ENCODE measurements at places on chromosomes 3 and 15.
A peak's percentile ranks its signal among the peaks of the same experiment; 100 is the strongest.

DNA sequence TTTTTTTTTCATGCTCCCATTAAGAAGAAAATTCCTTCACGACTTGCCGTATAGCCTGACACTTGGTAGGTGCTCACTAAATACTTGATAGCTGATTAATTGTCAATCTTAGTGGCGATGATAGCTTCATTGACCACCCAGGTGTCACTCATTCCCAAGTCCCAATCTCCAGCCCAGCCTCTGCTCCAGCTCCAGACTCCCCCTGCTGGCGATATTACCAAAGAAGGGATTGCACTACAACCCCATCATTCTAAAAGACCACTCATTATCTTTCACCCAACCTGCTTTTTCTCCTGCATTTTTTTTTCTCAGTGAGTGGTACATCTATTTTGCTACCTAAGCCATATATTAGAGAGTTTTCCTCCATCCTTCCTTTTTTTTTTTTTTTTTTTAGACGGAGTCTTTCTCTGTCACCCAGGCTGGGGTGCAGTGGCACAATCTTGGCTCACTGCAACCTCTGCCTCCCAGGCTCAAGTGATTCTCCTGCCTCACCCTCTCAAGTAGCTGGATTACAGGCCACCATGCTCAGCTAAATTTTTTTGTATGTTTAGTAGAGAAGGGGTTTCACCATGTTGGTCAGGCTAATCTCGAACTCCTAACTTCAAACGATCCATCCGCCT, 19.5 kb upstream of the COMMD2 start:
- peak; percentile 57 for DNase-seq

GRCh38 chr3:52245322-52246263, at the start of gene PPM1M:
Gene PPM1M, plus strand, starts transcription at chr3:52245759. Its CDS starts 66 bp downstream, at chr3:52245825.
- no peak for DNase-seq

- no peak for DNase-seq
Measured at GRCh38 chr15:59327942-59328341, 44.7 kb downstream of the MYO1E start.

DNA sequence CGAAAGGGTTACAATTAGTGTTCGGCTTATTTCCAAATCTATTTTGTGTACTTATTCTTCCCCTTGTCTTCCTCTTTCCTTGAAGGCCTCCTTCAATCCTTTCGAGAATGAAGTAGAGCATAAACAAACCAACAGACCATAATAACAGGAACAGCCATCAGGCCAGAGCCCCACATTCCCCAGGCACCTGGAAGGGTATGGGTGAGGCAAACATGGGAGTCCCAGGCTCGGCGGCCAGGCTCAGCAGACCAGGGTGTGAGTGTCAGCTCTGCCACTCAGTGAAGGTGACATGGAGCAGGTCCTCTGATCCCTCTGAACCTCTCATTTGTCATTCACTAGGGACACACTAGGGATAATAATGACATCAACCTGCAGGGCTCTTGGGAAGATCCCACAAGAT, 13.8 kb downstream of the ALS2CL start:
- DNase-seq: no peak

GRCh38 chr3:111676211-111677006, 81.3 kb upstream of the ZBED2 start:
- DNase-seq: peak; percentile 41

GRCh38 chr3:138769616-138770015, 65.1 kb downstream of the PIK3CB start:
- no peak for DNase-seq

DNA sequence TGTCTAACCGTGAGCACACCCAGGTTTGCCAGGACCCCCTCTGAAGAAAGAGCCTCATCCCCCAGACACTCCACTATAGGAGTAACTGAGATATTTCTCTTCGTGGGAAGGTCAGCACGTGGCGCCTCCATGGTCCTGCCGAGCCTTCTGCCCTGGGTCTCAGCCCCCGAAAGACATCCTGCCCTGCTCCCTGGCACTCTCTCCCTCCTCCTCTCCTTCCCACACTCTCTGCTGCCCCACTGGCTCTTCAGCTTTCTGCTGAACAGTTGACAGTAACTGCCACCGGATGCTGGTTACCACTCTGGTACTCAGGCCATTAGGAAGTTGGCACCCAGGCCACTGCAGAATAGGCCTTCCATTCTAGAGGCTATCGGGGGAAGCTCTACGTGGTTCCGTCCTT, 185.2 kb downstream of the UACA start:
- DNase-seq: no peak

Measured in COR-L47 (cell line).